ENCODE measurements at places on chromosomes 16 and 17. TPM values are rescaled to one million over a fixed set of nuclear protein-coding genes. Genes with fewer than 3 reads are reported as not detected.

- H3K27me3 ChIP-seq: no peaks in the 10 kb centered on the region
- H3K36me3 ChIP-seq: peaks cover 7% of the 10 kb centered on the region
- no peak overlapping the region for H3K4me3 ChIP-seq
- no peaks in the 10 kb centered on the region for H3K4me1 ChIP-seq
Measured at GRCh38 chr16:47644166-47644565, 183.0 kb downstream of the PHKB start.

The GCGR gene
- not detected for polyA plus RNA-seq

The ENPP7 gene
- polyA plus RNA-seq: not detected

The ANKRD40CL gene
- polyA plus RNA-seq: not detected

GRCh38 chr17:28861393-28862203 is 6.8 kb downstream of the ERAL1 start:
- H3K36me3 ChIP-seq: peaks cover 25% of the 10 kb centered on the region
- no peak for DNase-seq
- no peaks in the 10 kb centered on the region for H3K27me3 ChIP-seq
- no peak overlapping the region for H3K27ac ChIP-seq
- H3K4me1 ChIP-seq: no peaks in the 10 kb centered on the region

GRCh38 chr17:64741038-64741641 is 79.0 kb upstream of the SMURF2 start:
- H3K36me3 ChIP-seq: no peaks in the 10 kb centered on the region
- peaks cover 34% of the 10 kb centered on the region for H3K4me1 ChIP-seq
- H3K4me3 ChIP-seq: no peak overlapping the region
- H3K27me3 ChIP-seq: no peaks in the 10 kb centered on the region

DNA sequence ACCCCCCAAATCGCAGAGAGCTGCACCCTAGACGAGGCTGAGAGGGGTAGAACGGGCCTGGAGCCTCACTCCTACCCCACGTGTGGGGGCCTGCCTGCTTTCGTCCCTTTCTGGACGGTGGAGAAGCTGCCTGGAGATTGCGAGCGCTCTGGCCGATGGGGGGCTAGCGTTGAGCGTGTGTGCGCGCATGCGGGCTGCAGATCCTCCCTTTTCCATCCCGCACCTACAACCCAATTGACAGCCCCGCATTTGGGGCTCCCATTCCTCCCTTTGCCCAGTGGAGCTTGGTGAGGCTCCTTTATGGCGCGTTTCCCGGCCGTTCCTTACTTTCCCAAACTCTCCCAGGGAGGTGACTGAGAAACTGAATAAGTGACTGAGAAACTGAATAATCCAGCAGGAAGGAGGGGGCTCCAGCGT is 907 bp upstream of the ESRP2 start:
- no peaks in the 10 kb centered on the region for H3K27me3 ChIP-seq
- DNase-seq: no peak
- peaks cover 8% of the 10 kb centered on the region for H3K4me1 ChIP-seq

GRCh38 chr17:21513012-21513570 is 136.9 kb downstream of the KCNJ12 start:
- peak overlapping the region; percentile 49 for H3K4me3 ChIP-seq
- H3K4me1 ChIP-seq: no peaks in the 10 kb centered on the region
- peak; percentile 94 for DNase-seq
- no peaks in the 10 kb centered on the region for H3K36me3 ChIP-seq
- no peaks in the 10 kb centered on the region for H3K27me3 ChIP-seq

The PRCD gene
- polyA plus RNA-seq: 5.0 TPM

- peak within 1 kb of the TSS; percentile 74 for H3K27ac ChIP-seq
- peak; percentile 100 for DNase-seq
- no peaks in the 10 kb centered on the region for H3K4me1 ChIP-seq
- peak within 1 kb of the TSS; percentile 92 for H3K4me3 ChIP-seq
Measured at GRCh38 chr16:88662843-88663606, at the start of gene MVD. Gene MVD, minus strand, starts transcription at chr16:88663091. Its CDS starts 11 bp downstream, at chr16:88663080.

- H3K27ac ChIP-seq: no peak overlapping the region
- no peak overlapping the region for H3K4me3 ChIP-seq
- no peak for DNase-seq
- peaks cover 5% of the 10 kb centered on the region for H3K36me3 ChIP-seq
- peaks cover 18% of the 10 kb centered on the region for H3K4me1 ChIP-seq
Measured at GRCh38 chr16:30397776-30398660, 2.8 kb downstream of the ZNF48 start.

GRCh38 chr16:55189682-55190636 is 134.0 kb upstream of the IRX6 start:
- no peaks in the 10 kb centered on the region for H3K4me1 ChIP-seq
- H3K27ac ChIP-seq: no peak overlapping the region
- H3K27me3 ChIP-seq: no peaks in the 10 kb centered on the region
- no peak overlapping the region for H3K4me3 ChIP-seq

DNA sequence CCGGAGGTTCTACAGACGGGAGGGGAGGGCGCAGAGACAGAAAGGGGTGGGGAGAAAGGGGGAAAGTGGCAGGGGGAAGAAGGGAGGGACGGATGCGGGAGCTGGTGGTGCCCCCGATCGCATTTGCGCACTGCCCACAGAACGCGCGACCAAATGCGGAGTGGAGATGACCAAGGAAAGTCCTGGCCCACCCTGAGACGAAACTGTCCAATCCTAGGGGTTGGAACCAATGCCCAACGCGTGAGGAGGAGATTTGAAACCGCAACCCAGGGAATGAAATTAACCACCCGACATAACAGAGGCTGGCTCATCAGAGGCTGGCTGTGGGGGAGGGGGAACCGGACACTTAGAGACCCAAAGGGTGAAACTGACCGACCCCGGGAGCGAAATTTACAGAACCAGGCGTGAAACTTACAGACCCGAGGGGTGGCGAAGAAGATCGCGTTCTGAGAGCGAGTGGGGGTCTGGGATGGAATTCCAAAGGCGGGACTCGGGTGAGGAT is 1.4 kb downstream of the HES7 start:
- DNase-seq: no peak
- no peaks in the 10 kb centered on the region for H3K27me3 ChIP-seq
- no peaks in the 10 kb centered on the region for H3K36me3 ChIP-seq
- peak overlapping the region; percentile 81 for H3K4me3 ChIP-seq
- no peaks in the 10 kb centered on the region for H3K4me1 ChIP-seq
- peak overlapping the region; percentile 28 for H3K27ac ChIP-seq

DNA sequence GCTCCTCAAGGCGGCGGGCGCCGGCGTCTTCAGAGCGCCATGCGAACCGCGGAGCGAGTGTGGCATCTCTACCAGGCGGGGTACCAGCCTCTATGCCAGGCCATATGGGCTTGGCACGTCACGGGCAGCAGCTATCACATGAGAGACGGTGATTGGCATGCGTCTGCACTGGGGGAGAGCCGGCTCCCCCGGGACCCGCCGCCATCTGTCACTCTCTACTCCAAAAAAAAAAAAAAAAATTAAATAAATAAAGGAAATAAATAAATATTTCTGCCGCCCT is at the start of gene NEUROD2:
Gene NEUROD2, minus strand, starts transcription at position 70 of the 280 bp plus-strand sequence. CDS start 1,321 bp downstream, outside the sequence.
- DNase-seq: no peak
- H3K27me3 ChIP-seq: peaks cover 84% of the 10 kb centered on the region
- no peak within 1 kb of the TSS for H3K4me3 ChIP-seq
- no peaks in the 10 kb centered on the region for H3K4me1 ChIP-seq
- H3K27ac ChIP-seq: no peak within 1 kb of the TSS

The CD300LB gene
- not detected for polyA plus RNA-seq

- H3K4me1 ChIP-seq: peaks cover 22% of the 10 kb centered on the region
- no peak for DNase-seq
- no peaks in the 10 kb centered on the region for H3K27me3 ChIP-seq
- H3K4me3 ChIP-seq: no peak overlapping the region
- H3K36me3 ChIP-seq: no peaks in the 10 kb centered on the region
Measured at GRCh38 chr16:87780385-87780989, 14.7 kb upstream of the KLHDC4 start.

- DNase-seq: no peak
- no peak overlapping the region for H3K4me3 ChIP-seq
- H3K27me3 ChIP-seq: no peaks in the 10 kb centered on the region
- H3K27ac ChIP-seq: no peak overlapping the region
- no peaks in the 10 kb centered on the region for H3K4me1 ChIP-seq
- H3K36me3 ChIP-seq: no peaks in the 10 kb centered on the region
Measured at GRCh38 chr16:6704306-6704930, 628.2 kb upstream of the RBFOX1 start.

DNA sequence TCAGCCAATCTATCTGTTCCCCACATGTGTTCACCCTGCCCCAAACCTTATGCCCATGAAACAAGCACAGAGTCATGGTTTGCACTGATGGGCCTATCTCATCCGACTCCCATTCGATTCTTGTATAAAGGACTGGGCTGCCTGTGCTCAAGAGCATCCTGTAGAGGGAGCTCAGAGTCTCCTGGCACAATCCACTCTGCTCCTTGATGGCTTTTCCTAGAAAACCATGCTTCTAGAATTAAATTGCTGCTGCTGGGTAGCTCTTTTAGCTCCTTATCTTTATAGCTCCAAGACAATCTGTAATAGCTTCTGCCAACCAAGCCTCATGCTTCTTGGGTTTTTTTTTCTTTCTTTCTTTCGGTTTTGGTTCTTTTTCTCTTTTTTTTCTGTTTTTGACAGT is 9.7 kb downstream of the ZNF19 start:
- no peak overlapping the region for H3K4me3 ChIP-seq
- H3K36me3 ChIP-seq: peaks cover 24% of the 10 kb centered on the region
- H3K4me1 ChIP-seq: no peaks in the 10 kb centered on the region
- H3K27me3 ChIP-seq: no peaks in the 10 kb centered on the region

DNA sequence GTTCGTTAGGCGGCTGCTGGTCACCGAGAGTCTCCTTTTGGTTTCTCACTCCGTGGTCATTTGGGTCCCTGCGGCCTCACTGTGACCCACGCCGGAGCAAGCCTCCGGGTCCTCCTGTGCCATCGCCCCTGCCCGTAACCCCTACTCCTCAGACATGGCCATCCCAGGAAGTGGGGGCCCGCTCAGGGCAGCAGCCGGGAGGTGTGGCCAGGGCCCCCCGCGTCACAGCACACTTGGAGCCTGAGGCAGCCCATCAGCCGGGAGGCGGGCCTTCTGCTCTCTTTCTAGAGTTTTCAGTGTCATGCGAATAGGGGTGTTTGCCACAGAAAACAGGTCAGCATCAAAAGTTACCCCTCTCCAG is 7.9 kb upstream of the WFIKKN1 start:
- no peak overlapping the region for H3K27ac ChIP-seq
- H3K27me3 ChIP-seq: no peaks in the 10 kb centered on the region

DNA sequence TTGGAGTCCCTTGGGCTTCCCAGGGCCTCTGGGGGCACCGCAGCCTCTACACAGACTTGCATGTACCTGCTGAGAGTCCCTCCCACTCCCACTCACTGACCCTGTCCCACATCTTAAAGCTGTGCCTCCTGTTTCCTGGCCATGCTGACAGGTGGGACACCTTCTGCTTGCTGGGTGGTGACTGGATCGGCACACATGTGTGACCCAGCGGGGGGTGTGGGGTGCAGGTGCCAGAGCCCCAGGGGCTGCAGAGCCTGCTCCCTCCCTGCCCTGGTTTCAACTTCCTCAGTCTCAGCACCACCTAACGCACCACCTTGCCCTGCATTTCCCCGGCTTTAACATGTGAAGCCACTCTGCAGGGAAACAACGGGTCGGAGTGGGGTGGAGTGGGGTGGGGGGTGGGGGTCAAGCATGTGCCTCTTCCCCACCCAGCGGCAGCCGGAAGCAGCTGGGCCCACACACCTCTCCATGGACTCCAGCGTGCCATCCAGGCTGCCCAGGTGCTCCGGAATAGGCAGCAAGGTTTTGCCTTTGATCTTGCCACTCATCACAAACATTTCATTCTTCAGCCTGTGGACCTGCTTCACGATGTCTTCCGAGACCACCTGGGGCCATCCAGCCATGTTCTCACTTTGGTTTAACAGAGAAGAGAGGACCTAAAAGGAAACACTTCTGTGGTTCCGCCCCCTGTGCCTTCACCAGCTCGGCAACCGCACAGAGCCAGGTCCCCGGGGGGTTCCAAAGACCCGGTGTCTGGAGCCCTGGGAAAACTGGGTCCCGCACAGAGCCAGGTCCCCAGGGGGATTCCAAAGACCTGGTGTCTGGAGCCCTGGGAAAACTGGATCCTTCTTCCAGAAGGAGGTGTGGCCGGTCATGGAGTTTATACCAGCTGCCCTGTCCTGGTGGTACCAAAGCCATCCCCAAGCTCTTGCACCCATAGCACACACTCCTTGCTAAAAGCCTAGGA is 4.7 kb downstream of the DNAH17 start:
- no peak overlapping the region for H3K4me3 ChIP-seq
- no peaks in the 10 kb centered on the region for H3K4me1 ChIP-seq
- no peaks in the 10 kb centered on the region for H3K27me3 ChIP-seq

GRCh38 chr17:82838386-82839063 is 1.3 kb downstream of the ZNF750 start:
- no peak overlapping the region for H3K27ac ChIP-seq
- no peak for DNase-seq
- no peaks in the 10 kb centered on the region for H3K4me1 ChIP-seq
- H3K27me3 ChIP-seq: no peaks in the 10 kb centered on the region
- peaks cover 9% of the 10 kb centered on the region for H3K36me3 ChIP-seq

- H3K4me1 ChIP-seq: no peaks in the 10 kb centered on the region
- no peak for DNase-seq
- no peaks in the 10 kb centered on the region for H3K36me3 ChIP-seq
- H3K4me3 ChIP-seq: no peak overlapping the region
- H3K27ac ChIP-seq: no peak overlapping the region
- no peaks in the 10 kb centered on the region for H3K27me3 ChIP-seq
Measured at GRCh38 chr17:80667462-80668277, 123.0 kb downstream of the RPTOR start.

GRCh38 chr17:46139432-46140210 is 53.6 kb downstream of the KANSL1 start:
- no peak for DNase-seq
- H3K27ac ChIP-seq: no peak overlapping the region
- H3K4me3 ChIP-seq: no peak overlapping the region

The IL34 gene
- polyA plus RNA-seq: 0.18 TPM

The MYL4 gene
- polyA plus RNA-seq: not detected

DNA sequence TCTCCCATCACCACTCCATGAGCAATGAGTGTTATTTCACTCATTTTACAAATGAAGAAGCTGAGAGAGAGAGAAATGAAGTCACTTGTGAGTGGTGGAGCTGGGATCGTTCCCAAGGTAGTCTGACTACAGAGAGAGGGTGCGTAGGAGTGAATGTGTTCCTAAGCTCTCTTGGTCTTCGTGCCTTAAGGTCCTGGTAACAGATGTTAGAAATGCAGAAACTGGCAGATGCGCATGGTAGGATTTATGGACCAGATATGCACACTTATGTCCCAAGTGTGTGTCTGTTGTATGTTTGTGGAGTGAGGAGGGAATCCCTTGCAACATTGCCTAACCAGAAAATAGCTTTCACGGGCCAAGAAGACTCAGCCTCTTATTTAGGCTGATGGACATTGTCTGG is 93.2 kb upstream of the ZNF469 start:
- H3K27me3 ChIP-seq: no peaks in the 10 kb centered on the region
- peak; percentile 6 for DNase-seq
- no peak overlapping the region for H3K4me3 ChIP-seq
- peak overlapping the region; percentile 59 for H3K27ac ChIP-seq
- no peaks in the 10 kb centered on the region for H3K36me3 ChIP-seq
- H3K4me1 ChIP-seq: no peaks in the 10 kb centered on the region

The NEK8 gene
- 6.0 TPM for polyA plus RNA-seq

Measured in SK-N-SH (cell line).